ENCODE measurements at places on chromosomes 7 and 10. TPM values are rescaled to one million over a fixed set of nuclear protein-coding genes. Genes with fewer than 3 reads are reported as not detected.

CFAP58 gene
- total RNA-seq: 0.41 TPM

DNA sequence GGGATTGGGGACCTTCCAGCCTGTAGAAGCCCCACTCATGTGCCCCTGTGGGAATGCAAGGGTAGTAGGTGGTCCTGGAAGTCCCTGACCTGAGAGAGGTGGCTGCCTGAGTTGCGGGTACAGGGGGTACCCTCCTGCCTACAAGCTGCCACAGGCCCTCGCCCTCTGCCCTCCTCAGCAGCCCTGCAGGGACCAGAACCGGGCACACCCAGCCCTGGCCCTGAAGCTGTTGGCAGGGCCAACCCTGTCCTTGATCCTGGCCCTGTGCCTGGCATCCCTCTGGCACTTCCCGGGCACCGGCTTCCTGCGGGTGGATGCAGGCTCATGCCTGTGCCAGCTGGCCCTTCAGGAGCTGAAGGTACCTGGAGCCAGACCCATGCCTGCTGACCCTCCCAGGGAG is 54.9 kb upstream of the ELN start:
- no peak for DNase-seq
- H3K4me1 ChIP-seq: peaks cover 5% of the 10 kb centered on the region
- peaks cover 8% of the 10 kb centered on the region for H3K27me3 ChIP-seq
- H3K36me3 ChIP-seq: no peaks in the 10 kb centered on the region
- H3K27ac ChIP-seq: no peak overlapping the region

ENO4 gene
- total RNA-seq: not detected

DNA sequence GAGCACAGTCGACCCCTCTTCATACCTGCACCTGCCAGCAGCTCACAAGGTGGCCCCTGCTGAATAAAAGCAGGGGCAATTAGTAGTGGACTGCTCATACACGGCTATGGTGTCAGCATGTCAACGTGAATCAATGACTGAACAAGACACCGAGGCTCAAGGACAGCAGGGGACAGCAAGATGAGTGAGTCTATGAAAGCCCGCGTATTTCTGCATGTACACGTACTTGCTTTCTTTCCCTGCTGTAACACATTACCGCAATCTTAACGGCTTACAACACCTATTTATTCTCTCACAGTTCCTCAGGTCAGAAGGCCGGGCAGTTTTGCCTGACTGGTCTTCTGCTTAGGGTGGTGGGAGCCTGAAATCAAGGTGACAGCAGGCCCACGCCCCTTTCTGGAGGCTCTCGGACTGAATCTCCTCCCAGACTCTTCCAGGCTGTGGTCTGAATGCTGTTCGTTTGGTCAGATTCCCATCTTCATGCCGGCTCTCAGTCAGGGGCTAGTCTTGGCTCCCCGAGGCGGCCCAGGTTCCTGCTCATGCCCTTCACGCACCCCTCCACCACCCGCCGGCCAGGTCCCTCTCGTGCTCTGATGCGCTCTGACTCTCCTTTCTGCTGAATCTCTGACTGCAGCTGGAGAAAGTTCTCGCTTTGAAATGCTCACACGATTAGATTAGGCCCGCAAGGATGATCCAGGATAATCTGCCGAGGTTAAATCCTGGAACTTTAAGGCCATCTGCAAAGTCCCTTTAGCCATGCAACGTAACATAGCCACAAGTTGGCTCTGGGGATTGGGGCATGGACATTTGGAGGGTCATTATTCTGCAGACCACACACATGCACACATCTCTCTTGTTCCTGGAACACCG is 7.8 kb upstream of the PPP2R2D start:
- no peak for DNase-seq
- H3K27me3 ChIP-seq: peaks cover 19% of the 10 kb centered on the region
- no peak overlapping the region for H3K27ac ChIP-seq
- H3K4me1 ChIP-seq: peaks cover 4% of the 10 kb centered on the region
- no peaks in the 10 kb centered on the region for H3K36me3 ChIP-seq

DNA sequence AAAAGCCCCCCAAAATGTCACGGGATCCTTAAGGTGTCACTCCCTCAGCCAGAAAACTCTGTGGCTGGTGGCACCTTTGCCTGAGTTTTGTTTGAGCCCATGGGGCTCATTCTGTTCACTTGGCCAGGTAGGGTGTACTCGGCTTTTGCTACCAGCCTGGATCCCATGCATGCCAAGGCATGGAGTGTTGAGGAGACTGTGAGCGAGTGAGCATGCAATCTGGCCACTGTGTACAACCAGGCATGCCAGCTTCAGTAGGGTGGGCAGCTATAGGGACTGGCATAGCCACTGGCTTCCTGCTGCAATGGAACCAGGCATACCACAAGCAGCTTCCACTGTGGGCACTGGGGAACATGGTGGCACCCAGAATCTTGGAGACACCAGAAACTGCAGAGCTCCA is 436.0 kb upstream of the GRM3 start:
- no peak overlapping the region for H3K4me3 ChIP-seq
- no peaks in the 10 kb centered on the region for H3K4me1 ChIP-seq
- no peaks in the 10 kb centered on the region for H3K27me3 ChIP-seq
- H3K36me3 ChIP-seq: no peaks in the 10 kb centered on the region
- DNase-seq: no peak

GRCh38 chr7:1054861-1055450 is 10.6 kb downstream of the GPR146 start:
- no peak overlapping the region for H3K4me3 ChIP-seq
- no peak overlapping the region for H3K27ac ChIP-seq
- no peaks in the 10 kb centered on the region for H3K4me1 ChIP-seq
- DNase-seq: no peak
- peaks cover 1% of the 10 kb centered on the region for H3K27me3 ChIP-seq

GRCh38 chr7:26688936-26689506 is 175.4 kb downstream of the SKAP2 start:
- no peaks in the 10 kb centered on the region for H3K36me3 ChIP-seq
- H3K4me1 ChIP-seq: peaks cover 18% of the 10 kb centered on the region
- H3K27ac ChIP-seq: no peak overlapping the region
- DNase-seq: no peak

DNA sequence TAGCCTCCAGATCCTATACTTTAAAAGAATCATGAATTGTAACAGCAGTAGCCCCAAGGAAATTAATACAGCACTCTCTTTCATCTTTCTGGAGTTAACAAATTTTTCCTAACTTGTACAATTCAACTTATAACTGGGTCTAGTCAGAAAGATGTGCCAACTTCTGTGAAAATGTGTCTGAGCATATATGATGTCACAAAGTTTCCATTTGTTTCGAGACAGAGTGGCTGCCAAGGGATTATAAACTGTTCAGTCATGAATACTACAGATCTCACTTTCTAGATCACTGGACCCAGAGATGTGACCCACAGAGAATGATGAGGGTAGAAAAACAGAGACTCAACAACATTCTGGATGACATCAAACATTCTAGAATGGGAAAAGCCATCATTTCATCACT is 249.2 kb upstream of the PHF14 start:
- H3K36me3 ChIP-seq: no peaks in the 10 kb centered on the region
- H3K27ac ChIP-seq: no peak overlapping the region
- H3K4me1 ChIP-seq: no peaks in the 10 kb centered on the region
- no peak overlapping the region for H3K4me3 ChIP-seq

PWWP2B gene
- 4.2 TPM for total RNA-seq

DNA sequence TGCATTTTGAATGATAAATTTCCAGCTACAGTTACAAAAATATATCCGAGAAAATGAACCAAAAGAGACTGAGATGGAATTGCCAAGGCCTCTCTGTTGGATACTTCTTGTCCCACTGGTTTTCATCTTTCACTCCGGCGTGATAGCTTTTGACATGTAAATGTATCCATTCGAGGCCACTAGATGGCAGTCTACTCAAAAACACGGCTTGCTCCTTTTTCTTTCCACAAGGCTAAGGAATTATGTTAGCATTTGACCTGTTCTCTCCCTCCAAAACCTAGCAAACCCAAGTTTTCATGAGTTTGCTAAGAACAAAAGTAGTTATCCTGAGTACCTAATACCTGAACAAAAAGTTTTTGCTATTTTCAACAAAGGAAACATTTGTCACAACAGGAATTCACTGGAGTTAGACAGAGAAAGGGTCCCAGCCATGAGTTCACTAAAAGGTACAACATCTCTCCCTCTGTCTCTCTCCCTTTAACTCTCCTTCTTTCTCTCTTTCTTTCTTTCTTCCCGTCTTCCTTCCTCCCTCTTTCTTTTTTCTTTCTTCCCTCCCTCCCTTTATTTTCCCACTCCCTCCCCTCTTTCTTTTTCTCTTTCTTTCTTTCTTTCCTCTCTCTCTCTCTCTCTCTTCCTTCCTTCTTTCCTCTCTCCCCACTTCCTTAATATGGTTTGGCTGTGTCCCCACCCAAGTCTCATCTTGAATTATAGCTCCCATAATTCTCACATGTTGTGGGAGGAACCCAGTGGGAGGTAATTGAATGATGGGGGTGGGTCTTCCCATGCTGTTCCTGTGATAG is 207.9 kb upstream of the MYO3A start:
- DNase-seq: peak; percentile 43
- no peak overlapping the region for H3K4me3 ChIP-seq
- no peaks in the 10 kb centered on the region for H3K36me3 ChIP-seq
- H3K27ac ChIP-seq: no peak overlapping the region
- no peaks in the 10 kb centered on the region for H3K4me1 ChIP-seq
- peaks cover 5% of the 10 kb centered on the region for H3K27me3 ChIP-seq

All from HFFc6 (cell line).